ENCODE measurements at places on chromosomes 11 and 22.

DNA sequence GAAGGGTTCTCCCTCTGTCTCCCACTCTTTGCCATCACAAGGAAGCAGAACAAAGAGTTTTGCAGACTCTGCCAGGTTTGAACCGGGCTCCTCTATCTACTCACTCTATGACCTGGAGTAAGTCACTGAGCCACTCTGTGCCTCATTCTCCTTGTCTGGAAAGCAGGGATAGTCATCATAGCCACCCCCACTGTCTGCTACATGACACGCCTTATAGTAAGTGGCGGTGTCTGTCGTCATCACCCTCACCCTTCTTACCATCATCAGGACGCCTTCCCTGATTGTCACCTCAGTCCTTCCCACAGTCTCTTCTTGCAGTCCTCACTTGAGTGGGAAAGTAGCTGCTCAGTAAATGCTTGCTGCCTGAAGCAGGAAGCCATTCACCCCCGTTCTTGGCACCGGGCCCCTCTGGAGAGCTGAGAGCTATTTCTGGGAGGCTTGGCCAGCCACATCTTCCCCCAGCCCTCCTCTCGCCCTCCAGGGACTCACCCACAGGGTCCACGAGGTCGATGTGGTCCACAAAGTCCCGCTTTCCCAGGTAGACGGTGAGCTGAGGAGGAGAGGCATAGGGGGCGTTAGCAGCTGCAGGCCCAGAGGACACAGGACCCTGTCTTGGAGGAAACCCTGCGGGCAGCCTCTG is 46.4 kb downstream of the TPBGL start:
- DNase-seq: no peak

DNA sequence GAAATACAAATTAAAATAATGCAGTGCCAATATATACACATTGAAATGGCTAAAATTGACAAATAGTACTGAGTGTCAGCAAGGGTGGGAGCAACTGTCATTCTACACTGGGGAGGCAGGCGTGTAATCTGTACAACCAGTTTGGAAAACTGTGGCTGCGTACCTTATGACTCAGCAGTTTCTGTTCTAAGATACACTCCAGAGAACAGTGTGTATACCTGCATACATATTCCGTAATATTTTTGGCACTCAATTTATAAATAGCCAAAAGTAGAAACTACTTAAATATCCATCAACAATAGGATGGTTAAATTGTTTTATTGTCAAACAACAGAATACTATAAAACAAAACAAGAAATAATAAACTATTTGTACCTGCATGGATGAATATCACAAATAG is 57.6 kb downstream of the RNF169 start:
- DNase-seq: no peak

GRCh38 chr22:48372390-48372789 is 1455.3 kb downstream of the BRD1 start:
- no peak for DNase-seq

DNA sequence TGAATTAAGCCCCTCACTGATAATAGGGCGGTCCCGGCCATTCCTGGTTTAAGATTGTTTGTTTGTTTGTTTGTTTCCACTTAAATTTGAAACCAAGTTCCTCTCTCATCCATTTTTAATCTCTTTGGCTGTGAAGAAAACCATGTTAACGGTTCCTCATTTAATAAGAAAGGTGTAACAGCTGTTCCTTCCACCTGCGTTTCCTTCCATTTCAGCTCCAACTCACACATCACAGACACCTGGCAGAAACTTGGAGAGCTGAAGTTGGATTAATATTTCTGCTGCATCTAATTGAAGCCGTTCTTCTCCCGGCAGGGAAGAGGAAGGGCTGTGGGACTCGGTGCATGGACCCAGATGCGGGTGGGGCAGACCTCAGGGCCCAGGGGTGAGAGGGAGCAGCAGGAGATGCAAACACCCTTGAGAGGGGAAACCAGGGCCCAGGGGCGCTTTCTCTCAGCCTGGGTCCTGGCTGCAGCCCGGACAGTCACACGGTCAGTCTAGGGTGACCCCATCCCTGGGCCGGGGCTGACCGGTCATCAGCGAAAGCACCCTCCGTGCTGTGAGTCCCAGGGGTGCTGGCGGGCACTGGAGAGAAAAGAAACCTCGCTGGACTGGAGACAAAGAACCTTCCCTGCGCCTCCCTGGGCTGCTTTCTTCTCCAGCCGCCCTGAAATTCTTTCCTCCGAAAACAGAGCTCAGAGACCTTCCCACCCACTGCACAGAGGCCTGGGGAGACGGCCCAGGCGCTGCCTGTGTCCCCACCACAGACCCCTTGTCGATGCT is 242.0 kb downstream of the BRD1 start:
- DNase-seq: no peak

DNA sequence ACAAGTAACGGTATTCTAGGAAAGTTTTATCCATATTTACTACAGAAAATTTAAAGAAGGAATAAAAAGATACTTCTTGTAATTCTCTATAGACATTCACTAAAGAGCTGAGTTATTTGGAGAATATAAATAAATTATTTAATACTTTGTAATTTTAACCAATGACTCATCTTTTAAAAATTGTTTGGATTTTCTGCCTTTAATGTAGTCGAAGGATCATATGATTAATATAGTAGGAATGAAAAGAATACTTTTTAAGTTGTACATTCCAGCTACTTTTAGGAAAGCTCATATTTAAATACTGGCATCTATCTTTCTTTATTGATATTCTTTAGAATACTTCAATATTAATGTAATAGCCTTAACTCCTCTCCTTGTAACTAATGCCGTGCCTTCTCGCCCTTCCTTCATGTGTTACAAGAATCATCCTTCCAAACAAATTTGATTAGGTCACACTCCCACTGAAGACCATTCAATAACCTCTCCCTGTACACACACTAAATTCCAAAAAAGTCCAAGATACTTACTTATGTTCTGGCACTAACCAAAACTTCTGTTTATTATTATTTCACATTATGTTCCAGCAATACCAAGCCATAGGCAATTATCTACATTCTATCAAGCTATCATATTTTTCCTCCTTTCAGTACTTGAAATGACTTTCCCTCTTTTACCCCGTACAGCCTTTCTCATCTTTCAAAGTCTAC is 501.9 kb downstream of the CNTN5 start:
- no peak for DNase-seq

GRCh38 chr11:92458486-92458885 is 233.9 kb downstream of the FAT3 start:
- DNase-seq: no peak

DNA sequence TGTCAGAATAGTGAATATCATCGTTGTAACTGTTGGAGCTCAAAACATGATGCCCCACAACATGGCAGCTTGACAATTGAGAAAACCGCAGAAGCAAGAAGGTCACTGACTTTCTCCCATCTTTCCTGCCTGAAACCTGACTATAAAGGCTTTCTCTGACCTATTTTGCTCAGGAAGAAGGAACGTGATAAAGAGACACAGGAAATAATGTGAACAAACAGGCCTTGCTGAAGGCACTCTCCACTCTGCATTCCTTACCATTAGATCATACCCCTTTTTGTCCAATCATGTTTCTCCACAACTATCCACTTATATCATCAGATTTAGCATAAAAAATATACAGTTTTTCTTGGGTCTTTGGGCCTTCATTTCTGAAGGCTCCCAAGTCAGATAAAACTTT is 916.8 kb downstream of the METTL15 start:
- no peak for DNase-seq

DNA sequence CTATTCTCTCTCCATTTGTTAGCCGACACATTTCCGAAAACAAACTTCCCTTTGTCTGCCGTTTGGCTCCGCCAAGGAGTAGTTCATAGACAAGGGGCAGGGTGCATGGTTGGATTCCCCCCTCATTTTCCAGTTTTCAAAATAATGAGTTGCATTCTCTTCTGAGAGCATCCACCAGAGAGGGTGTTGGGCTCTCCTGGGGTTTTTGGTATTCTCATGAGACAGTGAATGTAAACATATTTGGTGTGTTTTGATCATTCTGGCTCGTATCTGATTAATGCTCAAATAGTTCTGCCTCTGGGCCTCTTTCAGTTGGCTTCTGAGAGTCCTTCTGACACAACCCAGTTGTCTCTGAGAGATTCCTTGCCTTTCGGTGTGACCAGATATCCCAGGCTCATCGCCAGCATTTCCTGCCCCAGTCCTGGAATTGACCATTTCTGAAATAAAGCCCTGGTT is 21.7 kb downstream of the GRAMD4 start:
- DNase-seq: no peak

GRCh38 chr11:15888556-15889345 is 467.6 kb downstream of the SOX6 start:
- DNase-seq: no peak
